Fibroblast of skin of left quadriceps (primary cell): ENCODE measurements at places on chromosomes 5 and 9.
A peak's percentile ranks its signal among the peaks of the same experiment; 100 is the strongest.

DNA sequence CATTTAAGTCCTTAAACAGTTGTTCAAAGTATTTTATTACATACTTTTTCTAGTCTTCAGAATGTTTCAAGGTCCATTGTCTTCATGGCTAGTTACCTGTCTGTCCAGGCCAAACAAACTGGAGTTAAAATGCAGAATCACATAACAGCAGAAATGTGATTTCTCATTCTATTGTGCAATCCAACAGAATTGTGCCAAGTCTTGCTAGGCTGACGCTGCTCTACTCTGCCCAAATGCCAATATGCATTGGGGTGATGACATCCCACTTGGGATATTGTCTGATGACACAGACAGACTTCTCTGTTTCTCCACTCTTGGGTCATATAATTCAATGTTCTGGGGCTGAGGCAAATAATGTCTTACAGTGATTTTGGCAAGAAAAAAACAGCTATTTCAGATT, 5.2 kb upstream of the SLC22A5 start:
- DNase-seq, result no peak

DNA sequence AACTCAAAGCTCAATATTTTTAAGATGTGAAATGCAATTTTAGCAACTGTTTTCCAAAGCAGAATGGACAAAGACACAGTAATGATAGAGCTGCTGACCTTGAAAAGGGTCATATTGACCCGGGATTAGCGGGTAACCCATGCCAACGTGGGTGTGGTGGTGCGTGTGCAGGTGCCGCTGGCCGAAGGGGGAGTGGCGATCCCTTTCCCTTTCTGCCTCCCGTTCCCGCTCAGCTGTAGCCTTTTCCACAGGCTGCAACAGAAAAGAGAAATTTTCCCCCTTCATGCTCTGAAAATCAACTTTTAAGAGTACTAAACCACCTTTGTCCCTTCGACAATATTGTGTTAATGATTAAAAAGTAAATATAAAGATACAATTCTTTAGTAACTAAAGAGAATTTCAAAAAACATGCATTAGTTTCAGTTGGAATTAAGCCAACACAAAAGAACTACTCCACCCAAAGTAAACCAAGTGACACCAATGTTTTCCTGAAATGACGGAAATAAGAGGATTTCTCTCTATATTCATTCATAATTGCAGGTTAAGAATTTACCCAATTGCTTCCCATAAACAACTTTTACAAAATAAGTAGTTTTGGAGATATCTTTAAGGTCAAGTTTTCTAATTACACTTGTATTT, 105.2 kb downstream of the ZNF608 start:
- no peak for DNase-seq

- no peak for DNase-seq
These were observed 910 bp downstream of the TDRD7 start for GRCh38 chr9:97412626-97413385.

DNA sequence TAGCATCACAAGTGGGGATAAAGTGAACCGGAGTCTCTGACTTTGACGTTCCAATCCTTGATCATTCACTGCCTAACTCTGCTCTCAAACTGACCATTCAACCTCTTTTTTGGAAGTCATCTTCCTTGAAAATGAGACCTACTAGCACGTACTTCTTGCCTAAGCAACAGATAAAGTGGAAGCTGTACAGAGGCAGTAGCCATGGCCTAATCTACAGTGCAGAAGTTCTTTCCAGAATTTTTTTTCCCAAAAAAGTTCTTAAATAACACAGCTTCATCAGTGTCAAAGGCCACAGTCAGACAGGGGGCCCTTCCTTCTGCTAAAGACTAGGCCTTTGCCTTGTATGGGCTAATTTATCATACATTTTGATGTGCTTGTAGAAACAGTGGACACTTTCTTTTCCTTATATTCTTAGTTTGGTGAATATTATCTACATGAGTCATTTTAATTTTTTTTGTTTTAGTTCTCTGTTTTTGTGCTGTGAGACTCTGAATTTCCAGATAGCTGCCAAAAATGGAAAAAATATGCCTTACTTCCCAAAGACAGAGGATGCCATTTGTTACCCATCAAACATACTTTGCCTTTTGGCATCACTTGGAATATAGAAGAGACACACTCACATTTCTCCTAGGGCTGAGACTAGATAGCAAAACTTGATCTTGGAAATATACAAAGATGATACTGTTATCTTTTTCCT, 96.3 kb upstream of the VCAN start:
- no peak for DNase-seq

DNA sequence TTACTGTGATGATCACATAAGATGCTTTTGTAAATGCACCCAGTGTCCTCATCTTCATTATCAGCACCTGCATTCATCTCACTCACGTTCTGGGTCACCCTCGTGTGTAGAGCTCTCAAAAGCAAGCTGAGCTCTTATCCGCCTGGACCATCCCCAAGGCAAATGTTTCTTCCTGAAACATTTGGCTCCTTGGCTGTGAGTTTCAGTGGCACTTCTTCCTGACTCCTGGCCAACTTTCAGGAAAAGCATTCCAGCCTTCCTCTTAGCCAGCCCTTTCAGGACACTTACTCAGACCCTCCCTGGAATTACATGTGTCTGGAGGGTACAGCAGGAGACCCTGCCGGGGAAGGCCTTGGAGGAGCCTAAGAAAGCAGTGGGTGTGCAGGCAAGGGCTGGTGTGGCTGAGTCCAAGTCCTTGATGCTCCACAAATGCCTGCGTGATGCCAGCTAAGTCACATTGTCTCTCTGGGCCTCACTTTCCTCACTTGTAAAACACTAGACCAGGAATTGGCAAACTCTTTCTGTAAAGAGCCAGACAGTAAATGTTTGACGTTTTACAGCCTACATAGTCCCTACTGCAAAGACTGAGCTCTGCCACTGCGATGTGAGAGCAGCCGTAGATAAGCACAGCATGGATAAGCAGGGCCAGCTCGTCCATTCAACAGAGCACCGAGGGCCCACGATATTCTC, 72.1 kb downstream of the PDE6A start:
- DNase-seq, result no peak

DNA sequence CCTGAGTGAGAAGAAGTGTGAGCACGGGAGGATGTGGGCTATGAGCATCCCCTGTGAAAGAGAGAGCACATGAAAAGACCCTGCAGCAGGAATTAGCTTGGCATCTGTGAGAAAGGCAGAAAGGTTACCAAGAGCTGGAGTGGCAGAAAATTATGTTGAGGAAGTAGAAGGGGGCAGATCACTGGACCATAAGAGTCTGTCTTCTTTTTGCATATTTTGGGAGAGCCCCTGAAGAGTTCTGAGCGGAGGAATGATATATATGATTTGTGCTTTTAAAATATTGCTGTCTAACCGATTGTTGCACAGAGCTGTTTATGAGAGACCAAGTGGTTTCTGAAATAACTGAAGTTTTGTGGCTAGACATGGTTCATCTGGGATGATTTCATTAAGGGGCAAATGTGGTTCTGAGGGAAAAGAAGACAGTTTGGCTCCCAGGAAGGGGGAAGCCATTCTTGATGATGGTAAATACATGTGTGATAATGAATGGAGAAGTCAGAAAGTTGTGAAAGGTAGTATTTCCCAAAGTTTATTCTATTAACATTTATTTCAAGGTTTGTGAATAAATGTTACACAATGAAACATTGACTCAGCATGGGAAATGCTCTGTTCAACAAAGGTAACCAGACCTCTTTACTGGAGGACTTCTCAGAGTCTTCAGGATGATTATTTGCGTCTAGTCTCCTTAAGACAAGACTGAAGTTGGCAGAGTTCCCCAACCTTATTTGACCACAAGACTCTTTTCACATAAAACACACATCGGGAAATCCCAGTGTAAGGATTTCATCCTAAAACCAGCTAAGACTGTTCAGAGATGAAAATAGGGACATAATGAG, 31.5 kb upstream of the ADRB2 start:
- DNase-seq, result peak; percentile 56

DNA sequence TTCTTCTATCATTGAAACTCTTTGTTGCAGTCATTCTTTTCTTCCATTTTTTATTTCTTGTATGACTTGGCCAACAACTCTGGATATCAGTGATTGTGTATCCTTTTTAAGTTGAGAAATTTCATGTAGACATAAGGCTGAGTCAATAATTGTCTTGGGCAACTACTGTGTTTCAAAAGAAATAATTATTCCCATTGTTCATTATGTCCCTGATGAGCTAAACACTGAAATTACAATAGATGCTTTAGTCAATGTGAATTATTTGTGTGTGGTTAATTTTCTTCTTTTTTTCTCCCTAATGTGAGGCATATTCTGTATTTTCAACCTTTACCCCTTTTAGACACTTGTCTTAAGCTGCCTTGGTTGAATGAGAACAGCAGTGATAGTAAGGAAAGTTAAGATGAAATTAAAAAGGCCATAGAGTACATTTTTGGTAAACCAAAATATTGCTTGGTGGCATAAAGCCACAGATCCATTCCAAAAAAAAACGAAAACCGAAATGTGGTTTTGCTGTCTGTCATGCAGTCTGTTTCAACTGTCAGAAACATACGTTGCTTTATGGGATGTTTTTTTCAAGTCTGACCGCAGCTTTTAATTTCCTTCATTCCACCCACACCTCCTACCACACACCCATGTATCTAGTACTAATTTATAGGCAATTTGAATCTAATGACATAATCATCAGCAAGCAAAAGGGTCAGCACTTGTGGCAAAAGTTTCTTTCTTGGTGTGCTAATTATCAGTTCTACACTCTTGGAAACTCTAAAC, 21.1 kb downstream of the TLE4 start:
- DNase-seq, result no peak

GRCh38 chr9:34332076-34332964, 3.0 kb downstream of the NUDT2 start:
- no peak for DNase-seq

DNA sequence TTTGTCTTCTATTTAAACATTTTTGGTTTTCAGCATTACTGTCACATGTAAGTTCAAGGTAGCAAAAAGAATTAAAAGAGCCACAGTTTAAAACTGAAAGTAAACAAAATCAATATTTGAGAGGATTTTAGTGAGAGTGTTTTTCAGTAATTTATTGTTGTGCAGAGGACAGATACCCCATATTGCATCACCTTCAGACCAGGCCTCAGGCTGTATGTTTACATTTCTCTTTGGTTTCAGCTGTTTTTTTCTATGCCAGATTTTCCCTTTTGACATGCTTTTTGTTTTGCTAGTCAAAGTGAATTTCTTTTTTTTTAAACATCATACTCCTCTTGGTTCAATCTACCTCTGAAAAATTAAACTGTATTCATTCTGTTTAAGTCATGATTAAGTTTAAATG, 47.2 kb downstream of the MAST4 start:
- no peak for DNase-seq

DNA sequence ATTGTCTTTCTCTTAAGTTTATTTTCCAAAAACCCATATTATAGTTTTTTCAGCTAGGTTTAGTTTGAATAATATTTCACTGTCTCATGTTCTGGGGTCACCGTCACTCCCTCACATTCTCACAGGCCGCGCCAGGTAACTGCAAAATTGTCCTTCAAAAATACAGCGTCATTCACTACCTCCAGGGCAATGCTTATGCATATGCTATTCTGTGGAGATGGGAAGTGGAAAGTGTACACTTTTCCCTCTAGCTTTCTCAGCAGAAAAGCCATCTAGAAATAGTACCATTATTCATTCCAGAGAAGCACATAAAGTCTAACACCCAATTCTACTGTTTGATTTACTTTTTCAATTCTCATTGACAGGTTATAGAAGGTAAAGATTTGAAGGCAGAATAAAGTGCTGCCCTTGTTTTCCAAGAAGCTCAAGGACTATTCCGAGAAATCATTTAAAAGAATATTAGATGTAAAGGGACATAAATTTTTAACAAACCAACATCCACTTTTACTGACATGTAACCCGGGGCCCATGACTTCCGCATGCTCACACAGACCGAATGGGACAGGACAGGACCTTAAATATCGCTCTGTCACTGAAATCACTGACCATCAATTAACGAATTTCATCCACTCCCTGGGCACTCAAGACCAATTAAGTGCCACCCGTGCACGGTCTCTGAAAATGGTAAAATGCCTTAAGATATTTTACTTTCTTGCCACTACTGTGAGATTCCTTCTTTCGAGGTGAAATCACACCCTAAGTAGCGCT, 720 bp downstream of the NUDT12 start:
- DNase-seq, result no peak

GRCh38 chr9:136990242-136990911, 1.8 kb upstream of the PAXX start:
- no peak for DNase-seq

DNA sequence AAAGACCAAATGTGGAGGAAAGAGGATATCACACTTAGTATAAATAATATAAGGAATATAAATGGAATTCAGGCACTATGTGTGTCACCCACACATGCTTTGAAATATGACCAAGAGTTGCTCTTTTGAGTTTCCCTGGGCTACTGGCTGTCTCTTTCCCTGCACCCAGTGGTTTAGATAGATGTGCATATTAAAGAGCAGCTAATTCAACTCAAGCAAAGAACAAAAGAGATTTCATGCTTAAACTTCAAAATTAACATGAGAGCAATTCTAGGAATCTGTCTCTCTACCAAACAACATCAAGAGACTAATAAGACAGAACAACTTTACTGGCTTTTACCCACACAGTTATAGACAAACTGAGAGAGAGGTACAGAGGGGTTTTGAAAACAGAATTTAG, 38.0 kb upstream of the ITGA1 start:
- DNase-seq, result no peak

GRCh38 chr5:127340606-127341005, 50.0 kb downstream of the MEGF10 start:
- DNase-seq, result no peak

DNA sequence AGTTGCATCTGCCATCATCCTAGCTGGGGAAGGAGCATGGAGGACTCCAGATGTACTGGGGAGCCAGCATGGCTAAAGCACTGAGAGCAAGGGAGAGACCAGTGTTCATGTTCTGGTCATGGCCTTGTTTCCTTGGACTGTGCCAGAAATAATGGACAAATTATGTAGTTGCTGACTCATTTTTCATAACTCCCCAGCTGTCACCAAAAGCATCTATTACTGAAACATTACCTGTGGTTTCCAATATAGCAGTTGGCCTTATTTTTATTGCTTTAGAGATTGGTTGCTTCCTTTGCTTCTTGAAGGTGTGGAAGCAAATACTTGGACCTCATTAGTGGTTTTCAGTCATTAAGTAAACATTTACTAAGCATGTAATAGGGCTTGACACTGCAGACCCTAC, 11.3 kb downstream of the RALGPS1 start:
- no peak for DNase-seq
